ENCODE measurements at places on chromosomes 12 and 14. TPM values are rescaled to one million over a fixed set of nuclear protein-coding genes. Genes with fewer than 3 reads are reported as not detected.

OVCH1 gene
- not detected for total RNA-seq

MYF6 gene
- total RNA-seq, result not detected

LTBP2 gene
- total RNA-seq, result 15.8 TPM

GOLT1B gene
- total RNA-seq, result 16.3 TPM

FAM90A1 gene
- total RNA-seq, result 0.26 TPM

DNA sequence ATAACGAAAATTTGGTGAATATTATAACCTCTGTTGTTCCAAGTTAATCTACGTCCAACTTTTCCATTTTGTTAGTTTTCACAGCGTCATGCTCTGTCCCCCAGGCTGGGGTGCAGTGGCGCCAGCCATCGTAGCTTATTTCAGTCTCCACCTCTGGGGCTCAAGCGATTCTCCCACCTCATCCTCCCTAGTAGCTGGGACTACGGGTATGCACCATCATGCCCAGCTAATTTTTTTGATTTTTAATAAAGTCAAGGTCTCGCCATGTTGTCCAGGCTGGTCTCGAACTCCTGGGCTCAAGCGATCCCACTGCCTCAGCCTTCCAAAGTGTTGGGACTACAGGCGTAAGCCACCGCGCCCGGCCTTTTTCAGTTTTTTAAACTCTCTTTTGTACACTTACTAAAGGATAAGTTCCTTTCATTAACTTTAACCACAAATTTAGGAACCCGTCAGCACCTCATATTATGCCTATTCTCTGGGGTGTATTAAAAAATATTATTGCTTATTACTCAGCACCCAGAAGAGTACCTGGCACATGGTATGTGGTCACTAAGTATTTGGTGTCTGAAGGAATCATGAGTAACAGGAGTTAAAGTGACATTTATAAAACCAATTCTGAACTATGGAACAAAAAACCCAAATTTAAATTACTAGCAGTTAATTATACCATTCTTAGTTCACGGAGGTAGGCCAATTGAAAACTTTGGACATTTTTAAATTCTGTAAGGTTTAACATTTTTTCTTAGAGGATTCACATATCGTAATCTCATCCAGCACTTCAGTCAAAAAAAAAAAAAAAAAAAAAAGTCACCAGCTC is 925 bp upstream of the MIPOL1 start:
- H3K4me3 ChIP-seq, result peak overlapping the region; percentile 54
- peaks cover 19% of the 10 kb centered on the region for H3K4me1 ChIP-seq
- peak overlapping the region; percentile 83 for H3K27ac ChIP-seq
- DNase-seq, result no peak

GRCh38 chr14:72597252-72598233 is 296.4 kb downstream of the DPF3 start:
- H3K4me3 ChIP-seq, result no peak overlapping the region
- H3K27ac ChIP-seq, result no peak overlapping the region
- no peaks in the 10 kb centered on the region for H3K4me1 ChIP-seq
- H3K36me3 ChIP-seq, result no peaks in the 10 kb centered on the region
- no peak for DNase-seq

DNA sequence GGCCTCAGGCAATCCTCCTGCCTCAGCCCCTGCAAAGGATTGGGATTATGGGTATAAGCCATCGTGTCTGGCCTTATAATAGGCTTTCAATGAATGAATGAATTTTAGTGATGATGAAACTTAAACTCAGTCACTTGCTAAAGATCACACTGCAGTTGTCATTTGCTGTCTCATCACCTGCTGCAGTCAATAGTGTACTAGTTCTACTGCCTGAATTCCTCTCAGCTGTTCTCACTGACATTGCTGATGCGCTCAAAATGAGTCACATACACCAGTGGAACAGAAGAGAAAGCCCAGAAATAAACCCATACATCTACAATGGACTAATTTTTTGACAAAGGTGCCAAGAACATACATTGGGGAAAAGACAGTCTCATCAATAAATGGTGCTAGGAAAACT is 5.6 kb upstream of the SYNJ2BP start:
- H3K36me3 ChIP-seq, result no peaks in the 10 kb centered on the region
- H3K4me1 ChIP-seq, result no peaks in the 10 kb centered on the region
- no peak for DNase-seq
- no peaks in the 10 kb centered on the region for H3K27me3 ChIP-seq

All from body of pancreas (tissue), 4 donors.